ENCODE measurements at places on chromosomes 3 and 15. TPM values are rescaled to one million over a fixed set of nuclear protein-coding genes. Genes with fewer than 3 reads are reported as not detected.

The MAPKAPK3 gene
- total RNA-seq: 19.6 TPM

The OGG1 gene
- 17.1 TPM for total RNA-seq

The SLC9C1 gene
- total RNA-seq: 0.14 TPM

The PROS1 gene
- 19.2 TPM for total RNA-seq

The CPA3 gene
- not detected for total RNA-seq

The POLR2M gene
- 306 TPM for total RNA-seq

The EFHB gene
- 0.28 TPM for total RNA-seq

The ABI3BP gene
- 1.3 TPM for total RNA-seq

Measured in smooth muscle cell of bladder (primary cell).